ENCODE measurements at places on chromosomes 11 and 22.

- no peak for DNase-seq
These were observed 2.5 kb downstream of the CSTF3 start for GRCh38 chr11:33158596-33159275.

DNA sequence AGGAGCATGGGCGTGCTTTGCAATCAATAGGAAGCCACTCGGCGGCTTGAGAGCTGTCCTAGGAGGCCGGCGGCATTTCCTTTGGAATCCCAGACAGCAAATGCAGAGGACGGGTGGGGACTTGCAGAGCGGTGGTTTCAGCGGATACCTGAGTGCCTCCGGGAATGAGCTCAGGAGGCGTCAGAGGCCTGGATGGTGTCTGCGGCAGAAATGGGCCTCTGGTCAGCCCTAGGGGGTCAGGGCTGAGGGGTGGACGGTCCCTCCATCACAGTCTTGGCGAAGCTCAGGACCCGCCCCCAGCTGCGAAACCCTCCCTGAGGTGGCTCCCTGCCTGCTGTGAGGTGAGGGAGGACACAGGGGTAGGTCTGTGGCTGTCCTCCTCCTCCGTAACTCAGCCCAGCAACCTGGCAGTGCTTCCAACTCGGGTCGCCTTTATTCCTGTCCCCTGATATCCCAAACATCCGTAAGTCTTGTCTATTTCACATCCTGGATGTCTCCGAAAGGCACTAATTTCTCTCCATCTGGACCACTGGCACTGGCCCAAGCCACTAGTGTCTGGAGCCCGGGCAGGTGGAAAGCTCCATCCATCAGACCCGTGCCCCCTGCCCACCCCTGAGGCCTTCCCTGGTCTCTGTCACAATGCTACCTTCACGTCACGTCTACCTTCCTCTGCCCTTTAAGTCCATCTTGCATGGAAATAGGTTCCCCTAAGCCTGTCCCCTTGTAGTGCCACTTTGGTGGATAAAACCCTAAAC is 686.6 kb downstream of the BRD1 start:
- DNase-seq: no peak

GRCh38 chr11:60952742-60953170 is 780 bp upstream of the SLC15A3 start:
- DNase-seq: no peak

GRCh38 chr11:12235553-12235946 is 125.2 kb downstream of the MICAL2 start:
- no peak for DNase-seq

DNA sequence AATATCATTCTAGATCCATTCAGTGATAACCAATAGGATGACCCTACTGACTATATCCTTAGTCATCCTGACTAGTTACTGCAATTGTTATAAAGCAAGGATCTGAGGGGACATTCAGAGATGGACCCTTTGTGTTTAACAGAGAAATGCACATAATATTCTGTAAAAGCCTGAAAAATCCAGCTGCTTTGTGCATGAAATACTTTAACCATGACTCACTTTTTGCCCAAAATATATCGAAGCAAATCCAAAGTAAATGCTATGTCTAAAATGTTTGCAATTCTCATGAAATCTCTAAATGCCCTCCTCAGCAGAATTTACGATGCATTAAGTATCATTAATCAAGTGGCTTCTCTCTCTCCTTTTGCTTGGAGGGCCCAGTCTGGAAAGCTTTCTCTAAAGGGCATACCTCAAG is 178.8 kb upstream of the MTMR2 start:
- DNase-seq: no peak

DNA sequence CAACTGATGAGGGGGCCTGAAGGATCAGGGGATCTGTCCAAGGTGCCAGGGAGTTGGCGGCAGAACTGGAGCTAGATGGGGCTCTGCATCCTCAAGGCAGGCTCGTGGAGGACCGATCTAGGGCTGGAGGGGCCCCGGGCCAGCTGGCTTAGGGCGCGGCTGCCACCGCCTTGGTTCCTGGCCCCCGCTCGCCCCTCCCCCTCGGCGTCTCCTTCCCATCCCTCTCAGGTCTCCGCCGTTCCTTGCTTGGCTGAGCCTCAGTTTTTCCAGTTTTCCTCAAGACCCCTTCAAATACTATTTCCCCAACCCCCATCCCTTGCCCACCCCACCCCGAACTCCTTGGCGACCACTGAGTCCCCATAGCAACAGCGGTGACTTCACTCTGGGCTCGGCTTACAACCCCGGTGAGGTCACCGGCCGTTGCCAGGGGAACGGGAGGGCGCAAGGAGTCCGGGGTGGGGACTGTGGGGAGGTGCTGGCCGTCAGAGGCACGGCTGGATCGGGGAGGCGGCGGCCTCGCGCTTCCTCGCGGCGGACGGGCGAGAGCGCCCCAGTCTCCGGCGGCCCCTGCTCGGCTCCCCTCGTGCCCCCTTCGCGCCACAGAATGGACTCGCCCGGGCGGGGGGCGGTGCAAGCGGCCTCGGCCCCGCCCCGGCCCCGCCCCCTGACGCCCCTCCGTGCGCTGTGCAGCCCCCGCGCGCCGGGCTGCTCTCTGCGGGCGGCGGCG is 7.5 kb downstream of the FREY1 start:
- DNase-seq: peak; percentile 56

DNA sequence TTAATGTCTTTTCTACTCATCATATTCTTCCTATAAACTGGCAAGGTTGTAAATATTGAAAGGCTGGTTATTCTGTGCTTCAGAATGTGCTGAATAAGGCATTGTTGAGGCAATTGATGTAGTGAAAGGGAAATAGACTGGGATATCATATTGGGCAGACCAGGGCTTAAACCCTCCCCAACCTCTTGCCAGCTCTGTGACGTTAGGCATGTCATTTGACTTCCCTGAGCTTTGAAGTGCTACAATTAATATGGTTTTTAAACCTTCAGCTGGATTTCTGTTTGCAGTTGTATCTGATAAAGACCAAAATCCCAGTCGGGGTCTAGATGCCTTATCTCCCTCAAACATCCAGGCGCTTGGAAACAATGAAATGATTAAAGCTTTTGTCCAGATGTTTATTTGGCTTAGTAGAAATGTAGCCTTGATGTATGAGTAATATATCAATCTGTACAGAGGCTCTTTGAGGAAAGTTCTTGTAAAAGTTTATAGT is 208.1 kb downstream of the DBX1 start:
- DNase-seq: no peak

- no peak for DNase-seq
These were observed 510.2 kb downstream of the METTL15 start for GRCh38 chr11:28618416-28618815.

- DNase-seq: no peak
These were observed 459.6 kb downstream of the TBC1D22A start for GRCh38 chr22:47221840-47222615.

- DNase-seq: no peak
These were observed 1.7 kb downstream of the IFITM1 start for GRCh38 chr11:315516-315994.

DNA sequence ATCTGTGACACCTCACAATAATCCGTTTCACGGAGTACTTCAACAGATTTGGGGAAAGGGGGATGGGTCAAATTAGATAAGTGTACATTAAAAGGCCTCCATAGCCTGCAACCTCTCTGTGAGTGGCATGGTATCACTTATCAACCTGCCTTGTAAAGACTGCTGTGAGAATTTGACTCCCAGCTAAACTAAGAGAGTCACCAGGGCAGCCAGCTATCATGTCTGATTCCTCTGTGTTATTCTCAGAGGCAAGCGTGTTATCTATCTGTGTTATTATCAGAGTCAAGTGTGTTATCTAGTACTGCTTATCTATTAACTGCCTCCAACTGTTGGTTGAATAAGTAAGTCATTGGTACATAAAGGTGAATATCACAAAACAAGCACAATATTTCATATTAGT is 4.1 kb upstream of the FAM83F start:
- no peak for DNase-seq

- no peak for DNase-seq
These were observed 9.1 kb upstream of the TAGLN start for GRCh38 chr11:117189941-117190544.

DNA sequence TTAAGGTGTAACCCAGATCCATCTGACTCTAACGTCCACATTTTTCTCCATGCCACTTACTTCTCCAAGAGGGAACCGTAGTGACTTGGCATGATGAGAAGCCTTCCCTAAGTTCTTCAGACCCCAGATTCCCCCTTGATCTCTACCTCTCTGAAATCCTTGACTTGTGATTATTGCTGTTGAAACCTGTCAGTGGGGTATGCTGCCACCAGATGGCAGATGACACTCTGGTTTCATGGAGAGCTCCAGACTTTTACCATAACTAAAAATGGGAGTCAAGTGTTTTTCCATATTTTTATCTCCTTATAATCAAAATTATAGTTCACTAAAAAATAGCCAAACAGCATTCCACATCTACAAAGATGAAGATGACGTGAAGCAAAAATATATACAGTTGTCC is 504.2 kb downstream of the SOX6 start:
- no peak for DNase-seq
